ENCODE measurements at places on chromosomes 6 and 20. TPM values are rescaled to one million over a fixed set of nuclear protein-coding genes. Genes with fewer than 3 reads are reported as not detected.

DNA sequence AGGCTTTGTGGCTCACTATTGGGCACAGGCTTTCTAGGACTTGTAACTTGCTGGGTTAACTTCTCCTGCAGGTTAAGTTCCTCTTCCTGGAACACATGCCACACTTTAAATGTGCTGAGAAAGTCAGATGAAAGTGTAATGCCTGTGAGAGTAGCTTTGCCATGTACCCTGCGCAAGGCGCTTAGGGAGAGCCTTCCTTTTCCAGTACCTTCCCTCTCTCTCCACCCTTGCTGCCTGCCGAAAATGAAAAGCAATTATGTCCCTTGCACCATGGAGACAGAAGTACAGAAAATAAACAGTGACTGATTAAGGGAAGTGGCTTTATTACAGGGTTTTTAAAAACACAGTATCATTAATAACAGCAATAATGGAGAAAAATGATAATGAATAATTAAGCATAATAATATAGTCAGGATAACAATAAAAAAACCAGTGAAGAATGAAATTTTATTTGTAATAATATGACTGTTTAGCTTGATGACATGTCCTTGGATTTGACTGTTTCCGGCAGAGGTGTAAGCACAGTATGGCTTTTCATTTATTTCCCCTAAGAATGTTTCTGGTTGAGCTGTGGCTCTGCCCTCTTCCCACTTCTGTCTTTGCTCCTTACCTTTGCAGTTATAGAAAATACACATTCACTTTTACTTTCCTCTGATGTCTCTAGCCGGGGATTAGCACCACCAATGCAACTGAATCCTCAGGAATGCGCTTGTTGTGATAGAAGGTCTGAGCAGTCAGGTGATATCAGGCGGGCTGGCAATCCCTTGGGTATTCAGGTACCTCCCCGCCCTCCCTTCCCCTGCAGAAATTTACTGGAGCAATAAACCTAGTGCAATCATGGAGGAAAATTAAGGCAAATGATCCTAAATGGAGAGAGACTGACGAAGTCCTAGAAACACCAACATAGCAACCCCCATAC lies 472.3 kb upstream of the CITED2 start:
- H3K4me1 ChIP-seq: no peaks in the 10 kb centered on the region
- no peaks in the 10 kb centered on the region for H3K27me3 ChIP-seq
- DNase-seq: no peak
- peaks cover 5% of the 10 kb centered on the region for H3K36me3 ChIP-seq

DNA sequence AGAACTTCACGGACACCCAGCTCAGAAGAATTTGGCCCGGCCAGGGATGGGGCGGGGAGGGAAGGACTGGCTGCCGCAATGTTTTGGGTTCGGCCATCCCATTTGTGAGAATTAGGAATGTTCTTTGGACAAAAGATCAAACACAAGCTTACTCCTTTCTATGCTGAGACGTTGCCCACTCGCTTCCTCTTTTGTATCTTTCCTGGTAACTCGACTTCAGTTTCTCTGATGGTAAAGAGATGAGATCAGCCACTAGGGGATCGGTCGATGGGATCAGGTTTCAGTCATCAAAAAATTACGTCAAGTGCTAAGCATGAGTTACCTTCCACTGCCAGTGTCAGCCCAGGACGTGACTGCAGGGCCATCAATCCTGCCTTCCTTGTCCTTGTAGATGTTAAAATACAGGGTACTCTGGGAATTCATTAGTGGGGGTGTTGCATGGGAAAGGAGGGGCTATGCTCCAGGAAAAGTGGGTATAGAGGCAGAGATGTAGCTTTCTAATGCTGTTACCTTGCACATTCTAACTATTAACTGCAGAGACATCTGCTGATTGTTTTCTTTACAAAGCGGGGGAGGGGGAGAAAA lies 190.2 kb downstream of the TSHZ2 start:
- H3K27me3 ChIP-seq: peaks cover 6% of the 10 kb centered on the region
- H3K4me3 ChIP-seq: peak overlapping the region; percentile 9
- DNase-seq: peak; percentile 60
- peak overlapping the region; percentile 11 for H3K27ac ChIP-seq
- H3K4me1 ChIP-seq: peaks cover 12% of the 10 kb centered on the region

- no peak for DNase-seq
- H3K4me3 ChIP-seq: no peak overlapping the region
- H3K36me3 ChIP-seq: no peaks in the 10 kb centered on the region
- H3K27ac ChIP-seq: no peak overlapping the region
These were observed 131.8 kb downstream of the CFAP61 start for GRCh38 chr20:20184149-20184548.

DNA sequence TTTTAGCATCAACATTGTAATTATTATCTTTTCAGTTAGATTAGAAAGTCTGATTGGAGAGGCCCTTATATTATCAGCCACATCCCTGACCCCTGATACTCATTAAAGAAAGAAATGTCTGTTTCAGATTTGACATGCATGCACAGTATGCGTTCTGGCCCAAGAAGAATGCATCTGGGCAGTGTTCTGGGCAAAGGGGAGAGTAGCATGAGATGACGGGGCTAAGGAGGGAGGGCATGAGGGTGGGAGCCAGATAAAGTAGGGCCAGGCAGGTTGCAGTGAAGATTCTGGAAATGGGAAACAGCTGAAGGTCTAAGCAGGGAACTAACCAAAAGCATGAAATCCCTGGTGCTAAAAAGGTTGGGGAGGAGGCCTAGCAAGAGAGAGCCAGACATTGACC lies 7.3 kb downstream of the SAYSD1 start:
- no peak overlapping the region for H3K27ac ChIP-seq
- DNase-seq: no peak
- H3K4me3 ChIP-seq: no peak overlapping the region
- H3K27me3 ChIP-seq: no peaks in the 10 kb centered on the region
- peaks cover 8% of the 10 kb centered on the region for H3K4me1 ChIP-seq

- no peak overlapping the region for H3K27ac ChIP-seq
- peaks cover 47% of the 10 kb centered on the region for H3K27me3 ChIP-seq
- DNase-seq: no peak
- H3K4me3 ChIP-seq: no peak overlapping the region
These were observed 107.7 kb downstream of the FOXF2 start for GRCh38 chr6:1496836-1497760.

- no peaks in the 10 kb centered on the region for H3K36me3 ChIP-seq
- peaks cover 85% of the 10 kb centered on the region for H3K27me3 ChIP-seq
- H3K4me1 ChIP-seq: no peaks in the 10 kb centered on the region
- no peak for DNase-seq
These were observed 11.9 kb downstream of the VSTM2L start for GRCh38 chr20:37914672-37915433.

- no peaks in the 10 kb centered on the region for H3K36me3 ChIP-seq
- no peaks in the 10 kb centered on the region for H3K4me1 ChIP-seq
- H3K4me3 ChIP-seq: no peak overlapping the region
- no peak for DNase-seq
These were observed 56.8 kb downstream of the SNX9 start for GRCh38 chr6:157879873-157880254.

DNA sequence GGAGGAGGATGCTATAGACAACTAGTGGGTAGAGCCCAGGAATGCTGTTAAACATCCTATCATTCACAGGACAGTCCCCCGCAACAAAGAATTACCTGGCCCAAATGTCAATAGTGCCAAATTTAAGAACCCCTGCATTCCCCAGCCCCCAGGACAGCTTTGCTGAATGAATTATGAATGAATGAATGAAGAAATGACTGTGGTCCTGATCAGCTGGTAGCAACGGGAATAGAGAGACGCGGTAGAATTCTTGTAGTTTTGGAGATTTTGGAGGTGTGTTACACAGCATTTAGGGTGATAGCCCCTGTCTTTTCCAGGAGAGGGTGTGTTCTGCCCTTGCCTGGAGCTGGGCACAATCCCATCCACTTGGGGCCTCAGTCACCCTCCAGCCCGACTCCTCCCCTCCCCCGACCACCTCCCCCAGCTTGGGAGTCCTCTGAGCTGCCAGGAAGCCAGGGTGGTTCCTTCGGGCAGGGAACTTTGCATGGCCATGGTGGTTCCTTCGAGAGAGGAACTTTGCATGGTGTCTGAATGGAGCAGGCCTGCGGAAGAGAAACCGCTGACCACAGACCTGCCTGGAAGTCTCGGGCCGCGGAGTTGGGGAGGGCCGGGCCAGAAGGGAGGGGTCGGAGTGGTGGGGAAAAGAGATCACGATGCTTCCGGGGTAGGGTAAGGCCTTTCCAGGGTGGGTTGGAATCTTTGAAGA lies 1.0 kb upstream of the HCK start:
- peaks cover 95% of the 10 kb centered on the region for H3K27me3 ChIP-seq
- H3K27ac ChIP-seq: no peak overlapping the region
- H3K36me3 ChIP-seq: no peaks in the 10 kb centered on the region
- DNase-seq: no peak
- no peak overlapping the region for H3K4me3 ChIP-seq

DNA sequence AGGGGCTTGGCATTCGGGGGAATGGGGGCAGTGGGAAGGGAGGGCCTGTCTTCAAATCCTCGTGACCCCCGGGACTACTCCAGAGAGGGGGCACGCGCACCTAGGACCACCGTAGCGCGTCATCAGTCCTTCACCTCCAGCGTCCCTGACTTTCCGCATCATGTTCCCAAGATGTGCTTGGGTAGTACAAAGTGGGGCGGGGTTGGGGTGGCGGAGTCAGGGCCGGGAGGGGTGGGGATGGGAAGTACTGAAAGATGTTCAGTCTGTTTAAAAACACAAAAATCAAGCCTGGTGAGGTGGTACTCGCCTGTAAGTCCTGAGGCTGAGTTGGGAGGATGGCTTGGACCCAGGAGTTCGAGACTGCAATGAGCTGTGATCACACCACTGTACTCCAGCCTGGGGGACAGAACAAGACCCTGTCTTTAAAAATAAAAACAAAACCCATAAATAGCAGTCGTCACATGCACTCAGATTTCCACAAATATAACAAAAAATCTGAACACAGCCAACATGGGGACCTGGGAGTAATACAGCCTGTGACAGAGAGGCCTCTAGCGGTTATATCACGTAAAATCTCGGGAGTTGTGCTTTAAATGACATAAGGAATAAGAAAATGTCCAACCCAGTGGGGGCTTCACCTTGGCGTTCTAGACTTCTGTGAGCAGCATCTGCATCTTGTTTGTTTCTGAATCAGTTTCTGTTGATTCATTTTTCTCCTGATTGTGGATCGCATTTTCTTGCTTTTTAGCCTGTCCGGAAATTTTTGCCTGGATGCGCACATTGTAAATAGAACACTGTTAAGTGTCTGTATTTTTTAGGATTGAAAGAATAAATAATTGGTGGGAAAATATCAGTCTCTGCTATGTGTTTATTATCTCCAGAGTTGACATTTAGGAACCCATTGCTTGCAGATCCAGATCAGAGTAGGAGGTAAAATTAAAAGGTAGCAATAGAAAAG lies 698 bp upstream of the LRP11 start:
- H3K4me1 ChIP-seq: peaks cover 29% of the 10 kb centered on the region
- peak overlapping the region; percentile 80 for H3K4me3 ChIP-seq
- no peak overlapping the region for H3K27ac ChIP-seq

DNA sequence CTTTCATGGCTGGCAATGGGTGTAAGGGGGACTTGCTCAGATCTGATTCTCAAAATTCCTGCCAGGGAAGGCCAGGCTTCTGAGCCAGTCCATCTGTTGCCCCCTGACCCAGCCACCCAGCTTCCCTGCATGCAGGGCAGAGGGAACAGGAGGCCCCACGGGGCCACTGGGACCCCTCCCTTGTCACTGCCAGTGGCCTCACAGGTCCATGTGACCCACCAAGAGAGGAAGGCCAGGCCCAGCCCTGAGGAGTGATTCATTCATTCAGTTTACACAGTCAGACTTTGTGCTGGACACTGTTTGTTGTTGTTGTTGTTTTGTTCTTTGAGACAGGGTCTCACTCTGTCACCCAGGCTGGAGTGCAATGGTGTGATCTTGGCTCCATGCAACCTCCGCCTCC lies 39.5 kb downstream of the UBE2V1 start:
- H3K36me3 ChIP-seq: peaks cover 12% of the 10 kb centered on the region
- H3K4me1 ChIP-seq: peaks cover 9% of the 10 kb centered on the region
- peaks cover 21% of the 10 kb centered on the region for H3K27me3 ChIP-seq
- DNase-seq: no peak
- H3K27ac ChIP-seq: no peak overlapping the region

- no peak for DNase-seq
- H3K4me1 ChIP-seq: no peaks in the 10 kb centered on the region
- H3K36me3 ChIP-seq: no peaks in the 10 kb centered on the region
- no peak overlapping the region for H3K27ac ChIP-seq
These were observed 50.3 kb upstream of the BTBD3 start for GRCh38 chr20:11867291-11867919.

Gene CTCFL
- not detected for total RNA-seq

Gene CST5
- total RNA-seq: not detected

Gene PTCHD4
- not detected for total RNA-seq

Gene LY6G6F
- not detected for total RNA-seq

Gene NOTCH4
- total RNA-seq: 4.7 TPM

Gene SRMS
- not detected for total RNA-seq
